NCI-H1436 (cell line): ENCODE measurements at places on chromosomes 5 and 9.

DNA sequence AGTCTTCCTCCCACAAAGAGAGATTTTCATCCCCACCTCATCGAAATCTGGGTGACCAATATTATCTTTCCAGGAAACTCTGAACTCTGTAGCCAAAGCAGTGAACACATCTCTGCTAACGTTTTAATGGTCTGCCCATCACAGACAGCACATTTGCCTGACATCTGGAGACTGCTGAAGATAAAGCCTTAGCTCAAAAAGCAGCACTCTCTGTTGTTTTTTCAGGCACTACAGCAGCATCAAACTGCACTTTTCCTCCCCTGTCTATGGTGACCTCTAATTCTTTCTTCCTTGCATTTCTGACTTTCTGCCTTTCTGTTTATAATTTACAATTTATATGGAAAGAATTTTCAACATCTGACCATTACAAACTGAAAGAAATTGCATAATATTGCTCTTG, 66.8 kb downstream of the RAB3C start:
- no peak for DNase-seq

GRCh38 chr5:5721881-5722280, 299.4 kb downstream of the ICE1 start:
- no peak for DNase-seq

- peak; percentile 68 for DNase-seq
These were observed 148.2 kb upstream of the KLF4 start for GRCh38 chr9:107637421-107638420.

- peak; percentile 70 for DNase-seq
These were observed 97.5 kb downstream of the COL5A1 start for GRCh38 chr9:134738869-134739659.

GRCh38 chr9:1619915-1620710, 395.0 kb upstream of the SMARCA2 start:
- peak; percentile 19 for DNase-seq

GRCh38 chr5:36743891-36744772, 132.4 kb upstream of the NIPBL start:
- no peak for DNase-seq

- no peak for DNase-seq
These were observed 650 bp downstream of the MRRF start for GRCh38 chr9:122265149-122265915.

GRCh38 chr9:125428060-125428901, 166.7 kb downstream of the GAPVD1 start:
- DNase-seq = no peak

- no peak for DNase-seq
These were observed 15.0 kb downstream of the GLIPR2 start for GRCh38 chr9:36151316-36152210.

DNA sequence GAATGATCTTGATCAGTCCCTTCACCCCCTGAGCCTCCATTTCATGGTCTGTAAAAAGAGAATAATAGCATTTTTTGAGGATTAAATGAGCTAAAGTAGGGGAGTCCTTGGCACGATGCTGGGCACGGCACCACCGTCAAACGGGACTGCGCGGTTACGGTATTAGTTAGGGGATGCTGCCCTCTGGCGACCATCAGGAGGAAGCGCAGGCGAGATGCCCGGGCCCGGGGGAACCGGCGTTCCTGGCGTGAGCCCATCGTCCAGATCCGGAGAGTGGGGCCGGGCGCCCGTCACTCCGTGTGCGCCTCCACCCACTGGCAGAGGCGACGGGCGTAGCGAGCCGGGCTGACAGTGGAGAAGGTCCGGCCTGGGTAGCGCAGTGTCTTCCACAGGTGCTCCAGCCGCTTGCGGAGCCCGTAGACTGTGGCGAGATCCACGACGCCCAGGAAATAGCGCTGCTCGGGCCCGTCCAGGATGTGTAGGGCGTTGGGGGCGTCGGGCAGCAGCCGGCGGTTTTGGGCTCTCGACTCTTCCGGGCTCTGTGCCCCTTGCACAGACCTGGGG, 4.8 kb upstream of the ST6GALNAC4 start:
- DNase-seq = peak; percentile 31

DNA sequence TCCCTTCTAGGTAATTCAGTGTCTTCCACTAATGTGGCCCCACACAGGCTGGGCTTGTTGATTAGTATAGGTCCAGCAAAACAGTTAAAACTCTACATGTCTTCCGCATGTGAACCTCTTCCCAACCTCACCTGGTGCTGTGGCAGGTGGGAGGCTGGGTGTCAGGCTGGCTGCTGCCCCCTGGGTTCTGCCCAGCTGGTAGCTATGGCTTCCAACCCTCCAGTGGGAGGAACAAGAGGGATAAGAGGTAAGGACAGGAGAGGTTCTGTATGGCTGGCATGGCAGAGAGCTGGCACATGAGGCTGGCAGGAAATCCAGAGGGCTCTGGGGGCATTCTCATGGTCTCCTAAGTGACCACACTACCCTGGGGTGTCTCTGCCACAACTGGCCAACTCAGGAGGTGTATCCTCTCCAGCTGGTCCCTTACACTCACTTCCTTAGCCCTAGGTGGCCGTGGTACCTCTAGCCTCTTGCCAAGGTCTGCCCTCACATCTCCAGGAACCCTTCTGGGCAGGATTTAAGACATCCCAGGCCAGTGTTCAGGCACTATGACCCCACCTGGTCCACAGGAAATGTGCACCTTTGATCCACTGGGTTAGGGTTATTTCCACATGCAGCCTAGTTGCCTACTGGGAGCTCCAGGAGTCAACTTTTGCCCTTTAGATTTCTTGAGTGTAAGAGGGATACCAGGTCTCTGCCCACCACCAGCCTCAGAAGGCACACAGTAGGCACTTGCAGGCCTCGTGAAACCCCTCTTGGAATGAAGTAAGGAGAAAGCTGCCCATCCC, 41.7 kb downstream of the AHRR start:
- no peak for DNase-seq

- no peak for DNase-seq
These were observed 17.9 kb downstream of the EXOSC2 start for GRCh38 chr9:130711469-130711868.

- DNase-seq = no peak
These were observed 498.6 kb downstream of the CHSY3 start for GRCh38 chr5:130402906-130403305.

GRCh38 chr5:76960004-76960625, 7.3 kb downstream of the CRHBP start:
- DNase-seq = no peak

- DNase-seq = no peak
These were observed 385.6 kb downstream of the MLLT3 start for GRCh38 chr9:20236676-20237075.

DNA sequence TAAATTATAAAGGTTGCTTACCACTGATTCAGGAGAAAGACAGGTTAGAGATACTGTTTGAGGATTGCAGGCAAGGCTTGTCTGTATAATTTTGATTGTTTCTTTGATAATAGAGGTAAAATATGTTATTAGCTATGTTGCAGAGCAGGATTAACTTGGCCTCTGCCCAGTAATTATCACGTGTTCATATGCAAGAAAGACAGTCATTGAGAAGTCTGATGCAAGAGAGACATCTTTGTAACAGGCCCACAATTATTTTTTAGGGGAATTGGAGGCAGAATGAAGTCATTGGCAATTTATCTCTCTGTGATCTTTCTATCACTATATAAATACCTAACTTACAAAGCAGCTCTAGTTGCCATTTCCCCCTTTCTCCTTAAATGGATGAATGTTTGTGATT, 46.0 kb downstream of the SLC44A1 start:
- no peak for DNase-seq

- no peak for DNase-seq
These were observed 11.8 kb downstream of the NDFIP1 start for GRCh38 chr5:142120247-142120935.

- DNase-seq = no peak
These were observed 215.5 kb downstream of the MPDZ start for GRCh38 chr9:13063880-13064459.

DNA sequence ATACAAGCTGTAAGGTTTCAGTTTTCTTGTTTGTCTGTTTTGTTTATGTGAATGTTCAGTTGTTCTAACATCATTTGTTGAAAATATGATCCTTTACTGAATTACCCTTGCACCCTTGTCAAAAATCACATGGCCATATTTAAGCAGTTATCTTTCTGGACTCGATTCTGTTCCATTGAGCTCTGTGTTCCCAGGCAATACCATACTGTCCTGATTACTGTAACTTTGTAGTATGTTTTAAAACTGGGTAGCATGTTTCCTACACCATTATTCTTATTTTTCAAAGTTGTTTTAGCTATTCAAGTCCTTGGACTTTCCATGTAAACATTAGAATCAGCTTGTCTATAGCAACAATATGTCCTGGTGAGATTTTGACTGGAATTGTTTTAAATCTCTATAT, 66.7 kb upstream of the PRSS3 start:
- DNase-seq = no peak

DNA sequence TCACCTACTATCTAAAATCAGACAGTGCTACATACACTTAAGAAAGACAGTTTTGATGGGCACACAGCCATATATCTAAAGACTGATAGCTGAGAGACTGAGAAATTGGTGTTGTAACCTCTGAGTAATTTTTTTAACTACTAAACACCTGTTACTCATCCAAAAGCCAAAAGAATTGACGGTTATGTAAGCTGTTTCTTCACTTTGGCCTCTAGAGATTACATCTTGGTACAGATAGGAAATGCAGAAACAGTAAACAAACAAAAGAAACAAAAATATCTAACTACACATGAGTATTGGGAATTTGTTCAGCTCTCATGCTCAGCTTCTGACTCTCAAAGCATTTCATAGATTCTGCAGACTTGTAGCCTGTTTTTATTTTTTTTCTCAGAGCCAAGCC, 152.1 kb upstream of the GAS1 start:
- no peak for DNase-seq

- DNase-seq = no peak
These were observed 137.8 kb upstream of the ANKH start for GRCh38 chr5:15009420-15009819.

- DNase-seq = no peak
These were observed 91.0 kb downstream of the ARSB start for GRCh38 chr5:78893940-78894677.

DNA sequence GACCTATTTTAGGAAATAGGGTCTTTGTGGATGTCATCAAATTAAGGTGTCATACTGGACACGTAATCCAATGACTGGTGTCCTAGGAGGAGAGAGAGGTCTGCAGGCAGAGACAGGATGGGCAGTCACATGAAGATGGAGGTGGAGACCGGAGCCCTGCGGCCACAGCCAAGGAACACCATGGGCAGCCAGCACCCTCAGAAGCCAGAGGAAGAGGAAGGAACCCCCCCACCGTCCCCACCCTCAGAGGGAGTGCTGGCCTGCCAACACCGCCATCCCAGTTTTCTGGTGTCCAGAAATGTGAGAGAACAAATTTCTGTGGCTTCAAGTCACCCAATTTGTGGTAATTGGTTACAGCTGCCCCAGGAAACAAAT, 88.3 kb downstream of the NSUN2 start:
- DNase-seq = no peak

DNA sequence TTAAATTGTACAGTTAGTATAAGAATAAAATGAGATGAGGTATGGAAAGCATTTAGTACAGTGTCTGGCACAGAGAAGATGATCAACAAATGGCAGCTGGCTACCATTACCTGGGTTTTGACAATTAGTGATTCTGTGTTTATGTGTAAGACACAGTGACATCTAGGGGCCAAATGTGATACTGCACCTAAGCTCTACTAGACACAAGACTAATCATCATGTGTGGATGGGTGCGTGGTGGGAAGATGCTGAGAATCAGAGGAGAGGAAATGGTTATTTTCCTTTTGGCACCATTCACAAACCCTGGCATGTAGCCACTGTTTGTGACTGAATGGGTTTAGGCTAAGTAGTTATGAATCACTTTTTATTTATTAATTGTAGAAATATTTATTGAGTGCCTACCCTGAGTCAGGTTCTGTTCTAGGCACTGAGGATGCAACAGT, 109.8 kb upstream of the TBC1D2 start:
- no peak for DNase-seq

DNA sequence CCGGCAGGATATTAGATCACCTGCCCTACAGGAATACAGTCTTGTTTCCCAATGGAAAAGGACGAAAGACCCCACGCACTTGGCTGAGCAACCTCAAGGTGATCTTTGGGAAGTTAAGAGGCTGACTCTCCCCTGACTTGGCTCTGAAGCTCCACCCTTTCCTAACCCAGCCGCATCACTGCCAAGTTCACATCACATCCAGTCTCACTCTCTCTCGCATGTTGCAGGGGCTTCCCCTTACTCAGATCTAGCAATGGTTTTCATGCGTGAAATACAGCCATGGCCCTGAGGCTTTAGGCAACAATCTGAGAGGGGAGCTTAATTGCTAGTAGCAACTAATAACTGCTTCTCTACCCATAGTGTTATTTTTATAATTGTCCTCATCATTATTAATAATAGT, 211.6 kb downstream of the DOCK8 start:
- DNase-seq = no peak

DNA sequence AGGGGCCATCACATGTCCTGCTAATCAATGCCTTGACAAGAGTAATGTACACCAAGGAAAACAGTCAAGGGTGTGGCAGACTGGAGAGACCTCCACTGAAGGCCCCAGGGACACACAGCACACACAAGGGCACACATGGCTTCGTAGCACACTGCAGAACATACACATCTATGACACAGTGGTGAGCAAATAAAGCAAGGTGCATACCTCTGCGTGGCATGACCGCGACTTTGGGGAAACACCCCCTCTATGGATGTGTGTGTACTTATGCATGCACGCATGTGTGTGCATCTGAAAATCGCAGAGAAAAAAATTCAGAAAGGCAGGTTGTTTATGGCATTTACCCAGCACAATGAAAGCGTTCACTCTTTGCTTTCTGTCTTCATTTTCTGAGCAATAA, 20.5 kb downstream of the SEMA4D start:
- no peak for DNase-seq

GRCh38 chr5:113057557-113057984, 81.0 kb downstream of the DCP2 start:
- DNase-seq = no peak

GRCh38 chr9:88809355-88810161, 181.7 kb upstream of the S1PR3 start:
- no peak for DNase-seq

DNA sequence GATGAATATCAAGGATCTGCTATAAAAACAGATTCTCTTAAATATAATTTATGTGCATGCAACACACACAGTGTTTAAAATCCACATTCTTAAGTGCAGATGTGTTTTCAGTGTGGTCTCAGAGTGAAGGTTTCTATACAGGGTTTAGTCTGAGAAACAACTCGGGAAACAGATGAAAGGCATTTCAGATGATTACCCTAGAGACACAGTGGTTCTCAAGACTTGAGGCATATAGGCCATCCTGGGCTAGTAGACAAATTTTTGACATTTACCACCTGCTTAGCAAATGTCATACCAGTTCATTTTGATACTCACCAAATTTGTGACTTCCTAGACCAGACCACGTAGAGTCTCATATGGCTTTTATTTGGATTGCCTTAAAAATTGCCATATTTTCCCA, 216.5 kb downstream of the ARL15 start:
- no peak for DNase-seq

GRCh38 chr9:99074902-99075245, 30.0 kb upstream of the TGFBR1 start:
- no peak for DNase-seq

DNA sequence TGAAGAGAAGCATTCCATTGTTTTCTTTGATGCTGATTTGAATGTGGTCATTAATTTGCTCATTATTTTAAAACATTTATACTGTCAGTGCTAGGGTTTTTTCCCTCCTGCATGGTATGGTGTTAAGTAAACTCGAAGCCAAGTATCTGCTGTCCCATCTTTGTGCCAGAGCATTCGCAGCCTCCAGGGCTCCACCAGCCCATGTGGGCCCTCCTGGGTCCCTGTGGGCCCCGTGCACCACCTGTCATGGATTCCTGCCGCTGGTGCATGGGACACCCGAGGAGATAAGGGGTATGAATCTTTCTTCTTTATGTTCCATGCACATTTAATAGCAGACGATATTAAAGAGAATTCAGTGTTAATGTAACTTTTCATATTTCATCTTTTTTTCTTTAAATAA, 95.1 kb downstream of the TRIO start:
- DNase-seq = no peak
